Stimulated activated CD4-positive, alpha-beta T cell treated with anti-CD3 and anti-CD28 coated beads, Interleukin-1b, Interleukin-23, amount 100 ng/mL, for 24 hours (primary cell): ENCODE measurements at places on chromosomes 6 and 20.

DNA sequence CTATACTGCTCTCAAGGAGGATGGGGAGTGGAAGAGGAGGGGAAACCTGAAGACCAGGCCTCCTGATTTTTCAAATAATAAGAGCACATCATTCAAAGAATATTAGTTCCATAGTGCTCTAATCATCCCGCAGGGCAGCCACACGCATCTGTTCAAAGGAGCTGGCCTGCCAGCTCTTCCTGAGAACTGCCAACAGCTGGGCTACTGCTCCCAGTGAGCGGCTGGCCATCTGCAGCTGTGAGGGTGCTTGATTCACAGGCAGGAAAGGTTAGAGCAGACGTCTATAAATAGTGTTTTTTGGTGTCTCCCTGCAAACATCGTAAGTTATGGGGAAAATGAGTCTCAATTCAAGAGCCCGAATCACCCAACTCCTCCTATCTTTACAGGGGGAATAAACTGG lies 17.3 kb downstream of the NSFL1C start:
- DNase-seq, result no peak

- no peak for DNase-seq
These were observed 29.6 kb upstream of the CRIP3 start for GRCh38 chr6:43338243-43338642.

- DNase-seq, result no peak
These were observed 160.7 kb downstream of the MTHFD1L start for GRCh38 chr6:151026041-151026663.

DNA sequence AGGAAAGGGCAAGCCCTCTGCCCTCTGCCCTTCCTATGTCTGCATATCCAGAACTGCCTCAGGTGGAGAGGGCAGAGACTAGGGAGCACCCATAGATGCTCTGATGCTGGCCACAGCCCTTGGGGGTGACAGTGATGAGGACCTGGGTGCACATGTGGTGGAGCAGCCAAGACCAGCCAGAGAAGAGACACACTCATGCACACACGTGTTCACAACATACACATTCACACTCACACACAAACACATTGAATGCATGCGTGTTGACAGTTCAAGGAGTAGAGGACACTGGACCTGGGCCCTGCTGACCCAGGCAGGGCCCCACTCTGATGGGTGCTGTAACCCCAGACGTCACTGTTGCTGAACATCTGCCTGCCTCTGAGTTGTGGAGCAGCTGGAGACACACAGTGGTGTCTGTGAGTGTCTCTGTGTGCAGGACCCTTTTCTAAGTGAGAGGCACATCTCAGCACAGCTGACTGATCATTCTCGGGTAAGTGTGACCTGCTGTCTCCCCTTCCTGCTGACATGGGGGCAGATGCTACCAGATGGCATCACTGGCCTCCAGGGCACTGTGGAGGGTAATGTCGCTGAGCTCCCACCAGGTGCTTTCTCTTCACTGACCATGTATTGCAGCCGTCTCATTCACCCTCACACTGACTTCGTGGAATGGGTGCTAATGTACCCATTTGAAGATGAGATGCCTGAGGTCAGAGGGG lies 30.1 kb upstream of the MAS1L start:
- DNase-seq, result no peak

DNA sequence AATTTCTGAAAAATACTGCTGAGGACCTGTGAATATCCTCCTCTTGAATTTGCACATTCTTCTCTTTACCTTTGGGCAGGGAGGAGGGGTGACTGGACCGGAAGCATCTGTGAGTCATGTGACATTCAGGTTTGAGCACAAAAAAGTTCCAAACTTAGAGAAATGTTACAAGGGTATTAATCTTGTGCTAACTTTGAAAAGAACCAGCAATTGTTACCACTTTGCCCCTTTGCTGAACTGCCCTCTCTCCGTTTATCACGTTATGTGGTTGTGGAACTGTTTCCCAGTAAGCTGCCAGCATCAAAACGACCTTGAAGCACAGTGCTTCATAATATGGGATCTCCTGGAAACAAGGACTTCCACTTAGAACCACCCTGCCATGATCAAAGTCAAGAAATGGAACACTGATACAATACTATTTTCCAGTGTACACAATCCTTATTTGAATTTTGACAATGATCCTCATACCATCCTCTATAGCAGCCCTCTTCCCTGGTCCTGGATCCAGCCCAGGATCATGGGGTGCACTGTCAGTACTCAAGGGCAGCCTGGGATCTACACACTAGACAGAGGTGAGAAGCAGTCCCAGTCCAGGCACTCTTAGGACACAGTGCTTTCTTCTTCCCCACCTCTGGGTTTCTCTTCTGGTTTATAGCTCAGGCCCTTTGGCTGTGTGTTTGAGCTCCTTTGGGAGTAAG lies 2.3 kb upstream of the TUBB1 start:
- DNase-seq, result no peak

DNA sequence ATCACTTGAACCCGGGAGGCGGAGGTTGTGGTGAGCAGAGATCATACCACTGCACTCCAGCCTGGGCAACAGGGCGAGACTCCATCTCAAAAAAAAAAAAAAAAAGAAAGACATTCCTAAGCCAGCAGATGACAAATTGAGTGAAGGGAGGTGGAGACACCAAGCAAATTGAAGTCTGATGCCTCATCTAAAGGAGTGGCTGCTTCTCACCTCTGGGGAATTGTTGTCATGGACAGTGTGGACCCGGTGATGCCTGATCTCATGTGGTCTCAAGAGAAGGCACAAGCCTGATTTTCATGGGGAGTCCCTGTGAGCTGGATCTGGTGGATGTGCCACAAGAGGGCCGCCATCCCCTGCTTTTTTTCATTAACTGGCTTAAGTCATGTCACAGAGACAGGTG lies 272.0 kb downstream of the ZNF217 start:
- no peak for DNase-seq

GRCh38 chr6:96878143-96878542 lies 19.5 kb downstream of the NDUFAF4 start:
- no peak for DNase-seq

GRCh38 chr20:32466739-32467505 lies 108.8 kb downstream of the ASXL1 start:
- DNase-seq, result no peak

DNA sequence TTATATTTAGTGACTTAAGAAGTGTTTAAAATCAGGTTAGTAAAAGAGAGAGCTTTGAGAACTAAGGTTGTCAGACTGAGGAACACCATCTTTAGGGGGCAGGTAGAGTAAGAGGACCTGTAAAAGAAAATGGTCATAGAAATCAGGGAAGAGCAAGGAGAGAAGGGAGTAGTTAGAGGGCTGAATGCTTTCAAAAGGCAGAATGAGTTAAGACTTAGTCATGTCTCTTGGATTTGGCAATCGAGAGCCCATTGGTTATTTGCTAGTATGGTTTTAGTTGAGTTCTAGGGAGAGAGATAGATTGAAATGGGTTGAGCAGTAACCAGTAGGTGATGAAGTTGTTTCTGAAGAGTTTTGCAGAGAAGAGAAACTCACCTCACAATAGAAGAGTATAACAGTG lies 51.1 kb downstream of the RALGAPB start:
- DNase-seq, result no peak

GRCh38 chr6:150176152-150176551 lies 33.3 kb downstream of the PPP1R14C start:
- DNase-seq, result no peak

DNA sequence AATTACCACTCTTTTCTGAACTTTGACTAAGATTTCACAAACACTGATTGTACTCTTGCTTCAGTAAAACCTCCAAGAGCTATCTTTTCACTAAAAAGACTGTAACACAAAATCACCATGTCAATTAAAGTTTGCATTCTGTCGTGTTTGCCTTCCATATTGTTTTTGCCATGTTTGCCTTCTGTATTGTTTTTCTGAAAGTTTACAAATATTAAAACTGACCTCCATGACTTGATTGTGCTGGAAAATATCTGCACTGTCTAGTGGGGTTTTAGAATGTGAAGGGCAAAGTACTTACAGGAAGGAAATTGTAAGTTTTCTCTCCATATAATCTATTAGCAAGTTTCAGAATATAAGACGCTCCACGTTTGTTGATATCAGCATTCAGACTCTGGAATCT lies 3.4 kb downstream of the SERPINB1 start:
- no peak for DNase-seq

- DNase-seq, result peak; percentile 7
These were observed 544 bp upstream of the ACAT2 start for GRCh38 chr6:159761129-159761872.

DNA sequence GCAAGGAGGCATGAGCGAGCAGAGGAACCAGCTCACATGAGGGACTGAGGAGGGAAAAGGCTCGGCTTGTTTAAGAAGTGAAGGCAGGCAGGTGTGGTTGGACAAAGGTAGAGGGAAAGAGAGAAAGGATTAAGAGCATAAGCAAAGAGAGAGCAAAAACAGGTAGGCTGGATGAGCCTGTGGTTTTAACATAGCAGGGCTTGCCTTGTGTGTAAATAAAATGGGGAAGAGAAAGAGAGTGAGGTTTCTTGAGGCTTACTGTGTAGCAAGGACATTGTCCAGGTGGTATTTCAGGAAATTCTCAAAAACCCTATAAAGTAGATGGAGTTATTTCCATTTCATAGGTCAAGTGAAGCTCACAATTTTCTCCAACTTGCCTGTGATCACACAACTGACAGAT lies 93.9 kb upstream of the HDAC2 start:
- no peak for DNase-seq

- DNase-seq, result no peak
These were observed 4.3 kb downstream of the CEBPB start for GRCh38 chr20:50194831-50195523.

DNA sequence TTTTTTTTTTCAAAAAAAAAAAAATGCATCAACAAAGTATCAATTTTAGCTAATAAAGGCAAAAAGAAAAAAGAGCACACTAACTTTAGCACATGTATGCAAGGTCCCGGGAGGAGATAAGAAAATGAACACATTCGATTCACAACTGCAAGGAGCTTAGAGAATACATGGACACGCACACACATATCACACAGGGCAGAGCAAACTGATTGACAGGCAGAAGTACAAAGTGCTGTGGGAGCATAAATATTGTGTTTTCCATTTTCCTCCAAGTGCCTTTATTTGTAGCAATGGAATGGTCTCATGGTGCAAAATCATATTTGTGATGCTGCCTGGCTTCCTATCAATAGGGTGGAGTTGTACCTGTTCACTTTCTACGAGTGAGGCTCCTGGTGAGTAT lies 63.8 kb downstream of the SGK1 start:
- no peak for DNase-seq

DNA sequence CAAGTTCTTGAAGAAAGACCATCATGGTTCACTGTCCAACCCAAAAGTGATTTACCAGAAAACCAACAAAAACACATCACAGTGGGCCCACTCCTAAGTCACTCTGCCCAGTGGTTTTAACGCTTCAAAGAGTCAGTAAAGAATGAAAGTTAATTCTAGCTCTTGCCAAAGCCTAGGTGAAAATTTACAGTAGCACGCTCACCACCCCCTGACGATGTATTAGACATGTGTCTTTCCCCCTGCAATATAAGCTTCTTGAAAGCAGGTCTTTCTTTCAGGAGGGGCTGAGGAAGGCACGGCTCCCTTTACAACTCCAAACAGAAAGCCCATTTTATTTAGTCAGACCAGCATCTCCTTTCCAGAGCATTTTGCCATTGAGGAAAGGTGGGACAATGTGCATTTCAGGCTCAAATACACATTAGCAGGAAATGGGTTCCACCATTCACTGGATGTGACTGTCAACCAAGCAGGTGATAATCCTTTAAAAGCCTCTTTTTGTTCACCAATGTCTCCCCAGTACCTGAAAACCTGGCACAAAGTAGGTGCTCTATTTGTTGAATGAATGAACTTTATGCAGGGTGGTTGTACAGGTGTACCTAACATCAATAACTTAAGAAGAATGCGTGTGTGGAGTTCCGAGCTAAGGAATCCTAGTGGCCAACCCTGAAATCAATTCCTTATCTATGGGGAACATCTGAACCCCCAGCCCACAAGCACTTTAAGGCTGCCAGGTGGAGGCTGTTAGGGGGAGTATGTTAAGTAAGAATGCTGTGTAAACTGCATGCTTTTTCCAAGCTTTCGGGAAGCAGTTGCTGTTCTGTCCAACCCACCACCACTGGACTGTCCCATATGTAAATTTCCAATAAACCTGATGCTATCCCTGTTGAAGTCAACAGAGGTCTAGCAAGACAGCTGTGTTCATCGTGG lies 11.4 kb downstream of the EZR start:
- DNase-seq, result no peak

- no peak for DNase-seq
These were observed 40.0 kb upstream of the SLC2A12 start for GRCh38 chr6:134092449-134092848.

GRCh38 chr6:120918137-120918536 lies 416.1 kb downstream of the TBC1D32 start:
- DNase-seq, result no peak

DNA sequence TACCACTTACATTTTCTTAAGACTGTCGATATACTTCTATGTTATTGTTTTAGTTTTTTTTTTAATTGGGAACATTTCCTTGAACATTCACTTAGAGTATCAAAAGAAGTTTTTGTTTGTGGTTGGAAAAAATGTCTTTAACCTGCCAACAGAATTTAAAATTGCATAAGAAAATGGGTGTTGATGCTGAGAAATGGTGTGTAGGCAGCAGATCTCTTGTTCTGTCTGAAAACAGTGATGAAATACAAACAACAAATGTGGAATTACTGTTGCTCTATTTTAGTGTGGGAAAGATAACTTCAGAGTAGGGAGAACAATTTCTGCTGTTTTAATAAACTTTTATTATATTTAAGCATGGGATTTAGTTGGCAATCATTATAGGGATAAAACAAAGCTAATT lies 293.5 kb downstream of the CDKAL1 start:
- no peak for DNase-seq

- no peak for DNase-seq
These were observed 264.8 kb downstream of the RNGTT start for GRCh38 chr6:88698661-88699060.

GRCh38 chr6:131015025-131015591 lies 47.9 kb downstream of the EPB41L2 start:
- no peak for DNase-seq

GRCh38 chr6:133756078-133756695 lies 132.7 kb upstream of the TCF21 start:
- no peak for DNase-seq

GRCh38 chr6:126039284-126039683 lies 52.9 kb downstream of the TRMT11 start:
- no peak for DNase-seq

GRCh38 chr6:108078191-108078590 lies 3.6 kb upstream of the OSTM1 start:
- DNase-seq, result no peak

GRCh38 chr6:47454713-47455396 lies 22.7 kb upstream of the CD2AP start:
- DNase-seq, result no peak

- DNase-seq, result no peak
These were observed 19.7 kb downstream of the CD40 start for GRCh38 chr20:46137816-46138215.

- no peak for DNase-seq
These were observed 281.3 kb downstream of the PTPRK start for GRCh38 chr6:128239146-128239545.

GRCh38 chr6:31139599-31139998 lies 733 bp upstream of the PSORS1C2 start:
- no peak for DNase-seq

- no peak for DNase-seq
These were observed 23.3 kb downstream of the RNF146 start for GRCh38 chr6:127289934-127290333.

GRCh38 chr20:59858425-59858824 lies 75.0 kb downstream of the SYCP2 start:
- DNase-seq, result no peak

- no peak for DNase-seq
These were observed 86.4 kb upstream of the CBLN4 start for GRCh38 chr20:56091628-56092234.
